ENCODE measurements at places on chromosomes 5 and 9.

DNA sequence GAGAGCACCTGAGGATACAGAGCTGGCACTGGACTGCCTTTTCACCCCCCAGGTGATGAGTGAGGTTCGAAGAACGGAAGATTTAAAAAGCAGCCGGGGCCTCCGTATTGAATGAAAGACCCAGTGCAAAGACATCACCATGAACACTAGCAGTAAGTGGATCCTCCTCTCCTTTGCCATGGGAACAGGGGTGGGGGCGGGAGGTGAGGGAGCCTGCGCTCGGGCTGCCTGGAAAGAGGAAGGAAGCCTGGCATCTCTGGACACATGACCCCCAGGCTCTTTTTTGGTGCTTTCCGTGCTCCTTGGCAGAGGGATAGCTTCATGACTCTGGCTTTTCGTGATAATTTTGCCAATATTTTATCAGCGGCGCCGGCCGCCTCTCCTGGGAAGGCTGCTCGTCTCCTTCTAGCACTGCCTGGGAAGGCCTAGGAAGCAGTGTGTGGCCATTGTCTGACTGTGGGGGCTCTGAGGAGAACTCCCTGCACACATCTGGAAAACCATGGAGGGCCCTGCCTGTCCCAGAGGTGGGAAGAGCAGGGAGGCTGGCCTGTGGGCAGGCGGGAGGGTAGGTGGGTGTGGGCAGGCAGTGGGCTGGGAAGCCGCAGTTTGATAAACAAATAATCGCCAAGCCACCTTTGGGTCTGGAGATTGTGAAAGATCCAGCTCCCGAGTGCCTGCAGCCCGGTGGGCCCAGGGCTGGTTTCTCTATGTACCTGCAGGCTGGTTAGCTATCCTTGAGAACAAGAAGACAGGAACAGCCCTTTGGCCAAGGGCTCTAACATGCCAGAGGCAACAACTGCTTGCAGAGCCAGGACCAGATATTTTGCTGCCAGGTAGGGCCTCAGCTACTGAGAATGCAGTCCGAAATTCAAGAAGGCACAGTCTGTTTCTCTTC lies 911 bp downstream of the ABLIM3 start:
- no peak for DNase-seq

GRCh38 chr9:98034593-98035546 lies 21.7 kb upstream of the NANS start:
- DNase-seq: peak; percentile 77

DNA sequence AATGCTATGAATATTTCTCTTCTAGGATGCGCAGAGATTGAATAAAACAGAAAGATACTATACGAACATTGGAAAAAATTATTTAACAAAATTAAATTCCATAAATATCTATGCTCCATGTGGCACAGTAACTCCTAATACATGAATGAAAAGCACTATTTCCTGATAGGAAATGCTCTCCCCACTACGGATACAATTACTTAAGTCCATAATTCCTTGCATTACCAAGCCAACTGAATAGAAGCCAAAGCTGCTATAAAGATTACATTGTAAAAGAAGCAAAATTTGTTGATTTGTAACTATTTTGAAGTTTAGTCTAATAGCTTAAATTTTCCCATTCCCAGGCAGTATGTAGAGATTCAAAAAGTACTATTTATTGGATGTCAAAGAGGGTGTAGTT lies 61.8 kb upstream of the SNX2 start:
- DNase-seq: no peak

DNA sequence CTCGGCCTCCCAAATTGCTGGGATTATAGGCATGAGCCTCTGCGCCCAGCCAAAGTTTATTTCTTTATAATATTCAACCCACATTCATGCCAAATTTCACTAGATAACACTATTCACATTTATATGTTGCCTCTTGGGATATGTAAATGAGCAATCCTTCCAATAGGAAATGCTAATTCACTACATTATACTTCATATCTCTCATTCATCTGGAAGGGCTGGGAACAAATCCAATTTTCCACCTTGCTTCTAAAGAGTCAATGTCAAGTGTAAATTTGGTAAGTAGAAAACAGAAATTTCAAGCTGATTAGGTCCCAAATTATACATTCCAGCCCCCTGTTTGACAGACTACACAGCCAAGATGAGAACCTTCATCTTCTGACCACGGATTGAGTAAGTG lies 385.5 kb downstream of the GLIS3 start:
- no peak for DNase-seq

GRCh38 chr5:31553863-31554262 lies 21.8 kb downstream of the C5orf22 start:
- no peak for DNase-seq

DNA sequence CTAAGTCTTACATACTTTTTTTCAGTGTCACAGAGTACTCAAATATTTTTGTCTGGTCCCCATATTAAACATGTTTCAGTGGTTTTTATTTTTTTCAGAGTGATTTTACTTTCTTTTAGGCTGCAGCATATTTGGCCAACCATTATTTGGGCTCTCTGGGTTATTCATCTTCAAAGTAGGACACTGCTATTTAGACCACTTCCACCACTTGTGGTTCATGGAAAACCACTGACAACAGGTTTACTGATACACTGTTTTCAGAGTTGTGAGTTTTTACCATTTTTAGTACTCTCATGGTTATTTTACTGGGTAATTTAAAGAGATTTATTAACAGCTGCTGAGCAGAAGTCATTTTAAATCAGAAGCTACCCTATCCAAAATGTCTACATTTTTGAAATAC lies 437.6 kb downstream of the KIAA0825 start:
- DNase-seq: no peak

DNA sequence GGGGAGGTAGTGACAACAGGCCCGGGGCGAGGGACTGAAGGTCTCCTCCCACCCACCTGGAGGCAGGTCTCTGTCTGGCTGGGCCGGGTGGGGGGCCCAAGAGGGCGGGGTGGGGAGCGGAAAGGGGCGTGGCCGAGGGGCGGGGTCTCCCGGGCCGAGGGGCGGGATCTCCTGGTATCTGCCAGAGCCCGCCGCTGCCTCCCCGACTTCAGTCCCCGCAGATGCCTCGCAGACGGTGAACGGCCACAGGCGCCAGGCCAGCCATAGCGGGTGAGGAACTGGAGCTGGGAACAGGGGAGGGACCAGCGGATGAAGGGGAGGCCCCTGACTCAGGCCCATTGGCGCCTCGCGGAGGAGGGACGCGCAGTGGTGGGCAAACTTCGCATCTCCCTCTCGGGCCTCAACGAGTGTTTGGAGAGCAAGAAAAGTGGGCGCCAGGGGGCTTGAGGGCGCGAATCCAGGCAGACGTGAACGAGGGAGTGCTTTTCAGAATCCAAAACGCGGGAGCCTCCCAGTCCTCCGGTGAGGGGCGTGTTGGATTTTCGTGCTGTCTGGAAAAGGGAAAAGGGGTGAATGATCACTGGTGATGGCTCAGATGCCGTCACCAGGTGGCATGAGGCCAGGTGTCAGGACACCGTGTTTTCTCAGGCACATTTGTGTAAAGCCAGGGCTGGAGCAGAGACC lies at the start of gene ADGRD2:
ADGRD2 (plus strand) TSS at position 211 of the 684 bp plus-strand sequence. CDS start 1,216 bp downstream, outside the sequence.
- peak; percentile 69 for DNase-seq

DNA sequence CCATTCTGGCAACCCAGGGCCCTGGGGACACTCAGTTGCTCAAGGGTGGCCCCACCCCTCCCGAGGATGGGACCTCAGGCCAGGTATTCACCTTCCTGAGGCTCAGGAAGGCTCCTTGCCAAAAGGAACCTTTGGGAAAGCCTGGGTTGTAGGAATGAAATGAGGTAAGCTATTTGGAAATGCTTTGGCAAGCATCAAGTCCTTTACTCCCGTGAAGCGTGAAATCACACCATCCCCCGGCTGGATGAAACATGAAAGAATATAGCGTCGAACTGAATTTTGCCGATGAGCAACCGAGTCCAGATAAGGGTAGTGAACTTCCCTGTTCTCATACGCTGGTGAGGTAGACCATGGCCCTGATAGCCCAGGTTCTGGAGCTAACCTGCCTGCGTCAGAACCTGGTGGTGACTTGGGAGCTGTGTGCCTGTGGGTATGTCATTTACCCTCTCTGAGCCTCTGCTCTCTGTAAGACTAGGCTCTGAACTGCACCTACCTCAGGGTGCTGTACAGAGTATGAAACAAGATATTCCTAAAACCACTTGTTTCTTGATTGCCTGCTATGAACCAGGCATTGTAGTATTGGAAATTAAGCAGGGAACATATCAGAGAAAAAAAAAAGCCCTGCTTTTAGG lies 105.3 kb upstream of the BOD1 start:
- DNase-seq: no peak

GRCh38 chr9:68970151-68970550 lies 43.8 kb downstream of the PRKACG start:
- DNase-seq: no peak

DNA sequence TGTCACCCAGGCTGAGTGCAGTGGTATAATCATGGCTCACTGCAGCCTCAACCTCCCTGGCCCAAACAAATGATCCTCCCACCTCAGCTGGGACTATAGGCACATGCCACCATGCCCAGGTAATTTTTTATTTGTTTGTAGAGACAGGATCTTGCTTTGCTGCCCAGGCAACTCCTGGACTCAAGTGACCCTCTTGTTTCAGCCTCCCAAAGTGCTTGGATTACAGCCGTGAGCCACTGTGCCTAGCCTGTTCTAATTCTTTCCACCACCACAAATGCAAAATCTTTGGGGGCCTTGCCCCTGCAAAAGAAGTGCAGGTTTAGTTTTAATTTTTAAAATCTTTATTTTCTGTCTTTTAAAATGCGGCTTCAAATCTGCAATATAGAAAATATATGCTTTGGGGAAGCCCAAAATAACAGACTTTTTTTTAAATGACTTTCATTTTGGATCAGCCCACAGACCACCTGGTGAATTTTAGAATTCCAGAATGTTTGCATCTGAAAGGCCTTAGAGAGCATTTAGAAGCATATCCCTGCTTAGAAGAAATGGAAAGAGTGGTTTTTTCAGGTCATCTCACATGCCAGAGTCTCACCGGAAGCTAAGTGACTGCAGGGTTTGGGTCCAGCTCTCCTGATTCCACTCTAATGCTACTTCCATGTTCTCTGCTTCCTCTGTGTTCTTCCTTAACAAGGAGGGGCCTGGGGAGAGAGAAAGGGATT lies 111.4 kb upstream of the FER start:
- no peak for DNase-seq

DNA sequence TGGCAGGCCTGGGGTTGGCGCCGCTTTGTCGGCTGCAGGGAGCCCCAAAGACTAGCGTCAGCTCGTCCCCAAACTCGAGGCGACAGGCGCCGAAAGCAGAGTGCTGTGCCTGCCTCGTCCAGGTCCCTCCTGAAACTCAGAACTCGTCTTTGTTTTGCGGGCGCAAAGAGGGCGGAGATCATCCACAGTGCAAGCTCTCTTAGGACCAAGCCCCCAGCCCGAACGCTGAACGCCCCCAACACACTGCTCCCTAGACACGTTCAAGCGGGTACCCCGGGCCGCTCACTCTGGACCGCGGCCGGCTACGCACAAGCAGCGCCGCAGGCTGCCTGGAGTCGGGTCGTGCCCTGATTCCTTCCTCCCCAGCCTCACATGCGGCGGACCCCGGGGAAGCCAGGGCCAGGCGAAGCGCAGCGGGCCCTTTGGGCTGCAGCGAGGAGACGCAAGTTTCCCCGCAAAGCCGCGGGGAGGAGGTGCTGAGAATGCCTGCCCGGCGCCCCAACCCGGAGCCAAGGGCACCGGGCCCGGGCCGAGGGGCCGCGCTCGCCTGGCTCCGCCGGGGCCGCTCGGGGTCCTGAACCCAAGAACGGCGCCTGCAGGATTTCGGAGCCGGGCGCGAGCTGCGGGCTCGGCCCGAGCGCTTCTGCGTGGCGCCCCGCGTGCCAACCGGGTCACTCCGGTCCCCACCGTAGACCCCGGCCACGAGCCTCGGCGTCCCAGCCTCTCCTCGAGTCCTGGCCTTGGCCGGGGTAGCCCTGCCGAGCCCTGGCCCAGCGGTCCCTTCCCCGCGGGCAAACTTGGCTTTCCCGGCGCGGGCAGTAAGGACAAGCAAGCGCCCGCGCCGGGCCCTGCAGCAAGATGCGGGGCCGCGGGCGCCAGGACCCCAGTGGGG lies 738 bp downstream of the FSTL4 start:
- peak; percentile 36 for DNase-seq

DNA sequence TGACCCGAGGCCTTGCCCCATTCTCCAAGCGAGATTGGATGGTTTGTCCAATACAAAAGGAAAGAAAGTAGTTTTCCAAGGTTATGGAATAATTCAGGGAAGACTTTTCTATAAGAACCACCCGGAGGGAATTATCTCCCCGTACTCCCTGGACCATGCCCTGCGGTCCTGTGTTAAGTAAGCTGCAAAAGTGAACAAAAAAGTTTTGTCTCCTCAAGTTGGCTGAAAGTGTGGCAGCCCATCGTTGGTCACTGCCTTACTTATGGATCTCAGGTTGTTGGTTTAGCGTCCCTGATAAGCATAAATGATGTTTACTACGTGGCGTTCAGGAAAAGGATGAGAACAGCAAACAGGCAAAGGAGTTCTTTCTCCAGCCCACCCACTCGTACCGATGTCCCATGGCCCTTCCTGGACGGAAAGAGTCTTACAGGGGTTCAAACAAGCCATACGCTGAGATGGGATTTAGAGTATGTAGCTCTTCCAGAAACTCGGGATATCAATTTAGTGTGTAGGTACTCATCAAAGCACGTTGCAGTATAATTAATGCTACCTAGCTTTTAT lies 413 bp upstream of the AUH start:
- DNase-seq: no peak

GRCh38 chr9:76680716-76681425 lies 83.4 kb upstream of the PCA3 start:
- no peak for DNase-seq

- no peak for DNase-seq
Measured at GRCh38 chr5:31614151-31615020, 24.5 kb upstream of the PDZD2 start.

- DNase-seq: no peak
Measured at GRCh38 chr5:15500325-15501001, 483 bp downstream of the FBXL7 start.

DNA sequence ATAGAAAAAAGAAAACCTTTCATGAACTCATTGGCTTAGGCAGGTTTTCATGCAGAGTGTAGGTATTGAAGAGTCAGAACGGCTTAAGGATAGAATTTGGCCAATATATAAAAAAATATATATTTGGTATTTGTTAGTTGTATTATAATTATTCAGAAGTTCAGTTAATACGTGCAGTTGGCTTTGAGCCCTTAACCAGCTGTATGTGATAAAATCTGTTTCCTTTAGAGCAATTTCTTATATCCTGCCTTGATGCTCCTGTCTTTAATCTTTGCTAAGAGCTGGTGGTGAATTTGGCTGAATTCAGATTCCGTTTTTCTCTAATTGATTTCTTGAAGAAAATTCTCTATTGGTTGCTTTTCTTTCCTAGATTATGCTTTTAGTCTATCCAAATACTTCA lies 3.7 kb downstream of the ANXA1 start:
- no peak for DNase-seq

GRCh38 chr9:119221276-119221675 lies 148.0 kb downstream of the BRINP1 start:
- DNase-seq: no peak

DNA sequence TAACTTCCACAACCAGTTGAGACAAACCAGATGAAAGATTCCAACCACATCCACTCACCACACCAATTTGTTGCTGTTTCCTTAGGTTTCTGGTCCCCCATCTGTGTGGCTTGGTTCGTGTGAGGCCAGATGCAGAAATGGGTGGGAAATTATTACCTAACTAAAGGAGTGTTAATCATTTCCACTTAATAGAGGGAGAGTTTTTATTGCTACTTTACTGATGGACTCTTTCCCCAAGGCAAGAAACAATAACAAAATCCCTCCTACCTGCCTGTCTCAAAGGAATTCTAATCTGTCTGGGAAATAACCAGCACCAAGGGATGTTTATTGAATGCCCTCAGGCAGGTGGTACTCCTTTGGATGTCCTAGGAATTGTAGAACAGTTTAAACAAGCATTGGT lies 76.3 kb downstream of the TMEM167A start:
- DNase-seq: no peak

- no peak for DNase-seq
Measured at GRCh38 chr5:14261235-14261634, 118.1 kb downstream of the TRIO start.
